ENCODE measurements at places on chromosomes 4 and X. TPM values are rescaled to one million over a fixed set of nuclear protein-coding genes. Genes with fewer than 3 reads are reported as not detected.

The EXOC1 gene
- polyA plus RNA-seq = 17.5 TPM

The RHOXF1 gene
- 0.97 TPM for polyA plus RNA-seq

GRCh38 chr4:152316969-152317368, 218.9 kb downstream of the FBXW7 start:
- DNase-seq = no peak

DNA sequence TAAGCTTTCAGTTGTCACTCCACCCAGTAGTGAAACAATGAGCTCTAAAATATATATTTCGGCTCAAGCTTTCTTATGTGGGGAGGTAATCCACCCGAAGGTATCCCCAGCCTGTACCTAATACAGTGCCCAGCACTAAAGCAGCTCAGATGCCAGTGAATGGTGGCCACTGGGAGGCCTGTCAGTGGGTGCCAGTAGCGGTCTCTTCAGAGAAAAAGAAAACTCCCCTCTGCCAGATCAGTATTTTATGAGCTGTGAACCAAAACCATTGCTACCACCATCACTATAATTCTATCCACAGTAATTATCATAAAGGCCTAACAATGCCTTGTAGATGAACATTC, 835 bp upstream of the NFKB1 start:
- DNase-seq = no peak

DNA sequence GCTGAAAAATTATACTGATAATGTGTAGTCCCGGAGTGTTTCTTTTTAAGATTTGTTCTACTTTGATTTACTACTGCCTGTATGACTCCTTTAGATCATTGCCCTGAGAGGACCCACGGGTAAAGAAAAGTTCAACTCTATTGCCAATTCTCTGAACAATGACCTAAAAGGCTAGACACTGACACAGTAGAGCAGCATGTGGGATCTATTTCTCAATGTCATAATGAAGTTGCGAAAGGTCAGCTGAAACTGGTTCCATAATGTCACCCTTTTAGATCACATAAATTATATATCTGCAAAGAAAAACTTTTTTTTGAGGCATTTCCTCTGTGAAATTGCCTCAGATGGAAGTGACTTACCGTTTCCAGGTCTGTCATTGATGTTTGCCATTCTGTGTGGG, 67.4 kb downstream of the GLRB start:
- no peak for DNase-seq

GRCh38 chrX:107712231-107713202, 63.1 kb downstream of the TSC22D3 start:
- DNase-seq = no peak

DNA sequence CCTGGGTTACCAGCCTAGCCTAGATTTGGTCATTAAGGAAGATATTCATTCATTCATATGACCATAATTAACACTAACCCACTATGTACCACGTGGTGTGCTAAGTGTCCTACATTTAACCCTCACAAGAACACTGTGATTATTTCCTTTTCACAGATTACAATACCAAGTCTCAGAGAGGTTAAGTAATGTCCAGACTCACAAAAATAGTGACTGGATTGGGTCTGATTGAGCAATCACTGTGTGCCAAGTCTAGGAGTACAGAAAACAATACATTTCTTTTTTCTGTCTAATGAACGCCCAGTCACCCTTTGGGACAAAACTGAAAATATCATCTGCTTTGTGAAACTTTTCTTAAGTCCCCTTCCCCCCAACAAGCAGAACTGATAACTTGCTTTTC, 7.6 kb upstream of the DLG3 start:
- DNase-seq = no peak

The ZNF711 gene
- polyA plus RNA-seq = 2.6 TPM

- no peak for DNase-seq
These were observed 1268.6 kb downstream of the RAPGEF2 start for GRCh38 chr4:160371446-160371845.
